ENCODE measurements at places on chromosomes 3 and 15.

- no peak for DNase-seq
These were observed 62.8 kb downstream of the OTOL1 start for GRCh38 chr3:161559177-161559998.

DNA sequence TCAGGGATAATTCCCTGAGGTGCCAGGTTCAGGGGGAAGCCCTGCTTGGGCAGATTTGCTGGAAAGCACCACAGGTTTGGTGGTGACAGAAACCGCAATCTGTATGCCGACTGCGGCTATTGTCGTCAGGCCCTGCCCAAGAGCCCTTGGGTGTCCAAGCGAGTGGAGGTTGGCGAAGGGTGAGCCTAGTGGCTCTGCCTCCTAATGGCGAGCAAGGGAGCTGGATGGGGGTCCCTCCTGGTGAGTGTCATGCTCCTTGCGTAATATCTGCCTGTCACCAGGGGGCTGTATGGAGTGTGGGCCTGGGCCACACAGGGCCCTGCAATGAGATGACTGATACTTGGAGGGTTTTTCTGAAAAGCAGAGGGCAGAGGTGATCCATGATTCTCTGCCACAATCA is 101.6 kb downstream of the EPHB1 start:
- no peak for DNase-seq

- no peak for DNase-seq
These were observed 78.0 kb downstream of the CPN2 start for GRCh38 chr3:194272861-194273742.

DNA sequence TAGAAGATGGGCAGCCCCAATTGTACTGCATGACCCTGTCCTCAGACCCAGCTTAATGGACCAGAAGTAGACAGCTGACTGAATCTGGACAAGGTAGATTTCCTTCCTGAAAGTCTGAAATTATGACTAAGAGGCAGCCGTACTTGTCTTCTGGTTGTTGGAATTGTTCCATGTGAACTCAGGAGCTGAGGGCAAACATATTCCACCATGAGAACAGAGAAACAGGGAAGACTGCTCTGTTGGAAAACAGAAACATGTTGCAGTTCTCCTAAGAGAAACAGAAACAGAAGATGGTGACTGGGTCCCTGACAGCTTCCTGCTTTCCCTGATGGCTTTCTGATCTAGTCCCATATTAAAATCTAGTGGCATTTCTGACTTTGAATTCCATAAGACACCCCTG is 24.1 kb downstream of the POPDC2 start:
- DNase-seq = no peak

- no peak for DNase-seq
These were observed 58.8 kb downstream of the SLCO2A1 start for GRCh38 chr3:133970916-133971315.
